Astrocyte (in vitro differentiated cells and primary cell): ENCODE measurements at places on chromosomes 11 and 22. TPM values are rescaled to one million over a fixed set of nuclear protein-coding genes. Genes with fewer than 3 reads are reported as not detected.

- DNase-seq = peak; percentile 94
- H3K4me3 ChIP-seq = peak overlapping the region; percentile 21
- H3K36me3 ChIP-seq = no peaks in the 10 kb centered on the region
- no peaks in the 10 kb centered on the region for H3K27me3 ChIP-seq
- peak overlapping the region; percentile 87 for H3K27ac ChIP-seq
Observed at GRCh38 chr22:18031695-18032454, 7.5 kb upstream of the MICAL3 start.

DNA sequence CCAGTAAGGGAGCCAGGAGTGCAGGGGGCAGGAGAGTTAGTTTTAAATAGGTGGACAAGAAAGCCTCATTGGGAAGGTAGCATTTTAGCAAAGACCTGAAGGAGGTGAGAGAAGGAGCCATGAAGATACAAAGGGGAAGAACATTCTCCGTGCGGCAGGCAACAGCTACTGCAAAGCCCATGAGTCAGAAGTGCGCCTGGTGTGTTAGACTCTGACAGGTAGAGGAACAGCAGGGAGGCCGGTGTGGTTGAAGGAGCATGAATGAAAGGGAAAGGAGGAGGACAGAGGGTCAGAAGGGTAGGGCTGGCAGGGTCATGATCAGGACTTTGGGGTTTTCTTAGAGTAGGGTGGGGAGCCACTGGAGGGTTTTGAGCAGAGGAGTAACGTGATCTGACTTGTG lies 34.5 kb upstream of the PAMR1 start:
- H3K4me3 ChIP-seq = no peak overlapping the region
- H3K27ac ChIP-seq = no peak overlapping the region
- no peaks in the 10 kb centered on the region for H3K36me3 ChIP-seq
- peaks cover 2% of the 10 kb centered on the region for H3K4me1 ChIP-seq
- DNase-seq = no peak

The SAC3D1 gene
- 13.8 and 14.6 TPM in 2 replicates for total RNA-seq

DNA sequence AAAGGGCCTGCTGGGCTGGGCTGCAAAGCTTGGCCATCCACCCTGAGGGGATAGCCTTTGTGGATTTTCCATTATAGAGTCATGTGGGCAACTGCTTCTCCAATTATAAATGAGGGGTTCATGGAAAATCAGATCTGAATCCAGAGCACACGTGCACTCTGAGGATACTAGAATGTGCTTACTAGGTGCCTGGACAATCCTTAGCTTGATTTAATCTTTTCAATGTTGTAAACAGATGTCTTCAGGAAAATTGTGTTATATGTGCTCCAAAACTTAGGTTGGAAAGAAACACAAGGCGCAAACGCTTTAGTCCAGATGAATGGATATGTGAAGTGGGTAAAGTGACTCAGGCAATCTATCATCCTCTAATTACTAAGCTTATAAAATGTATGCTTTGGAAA lies 92.0 kb downstream of the SLC17A6 start:
- H3K4me3 ChIP-seq = no peak overlapping the region
- no peaks in the 10 kb centered on the region for H3K36me3 ChIP-seq
- peaks cover 13% of the 10 kb centered on the region for H3K4me1 ChIP-seq
- peak; percentile 56 for DNase-seq
- H3K27ac ChIP-seq = no peak overlapping the region

The APOBEC3C gene
- total RNA-seq = 32.5 and 37.0 TPM in 2 replicates

GRCh38 chr22:17638432-17639246 lies at the start of gene BCL2L13:
TSS of gene BCL2L13 (plus strand) at chr22:17638757. CDS start at chr22:17655712, 16,955 bp downstream.
- peak; percentile 84 for DNase-seq
- H3K36me3 ChIP-seq = no peaks in the 10 kb centered on the region
- H3K27me3 ChIP-seq = no peaks in the 10 kb centered on the region
- H3K4me3 ChIP-seq = peak within 1 kb of the TSS; percentile 90
- H3K4me1 ChIP-seq = peaks cover 13% of the 10 kb centered on the region
